ENCODE measurements at places on chromosomes 4 and X.

GRCh38 chr4:73761856-73762255, 21.5 kb downstream of the CXCL8 start:
- DNase-seq = peak; percentile 28

- DNase-seq = no peak
Measured at GRCh38 chrX:9862525-9862924, 76.3 kb downstream of the SHROOM2 start.

DNA sequence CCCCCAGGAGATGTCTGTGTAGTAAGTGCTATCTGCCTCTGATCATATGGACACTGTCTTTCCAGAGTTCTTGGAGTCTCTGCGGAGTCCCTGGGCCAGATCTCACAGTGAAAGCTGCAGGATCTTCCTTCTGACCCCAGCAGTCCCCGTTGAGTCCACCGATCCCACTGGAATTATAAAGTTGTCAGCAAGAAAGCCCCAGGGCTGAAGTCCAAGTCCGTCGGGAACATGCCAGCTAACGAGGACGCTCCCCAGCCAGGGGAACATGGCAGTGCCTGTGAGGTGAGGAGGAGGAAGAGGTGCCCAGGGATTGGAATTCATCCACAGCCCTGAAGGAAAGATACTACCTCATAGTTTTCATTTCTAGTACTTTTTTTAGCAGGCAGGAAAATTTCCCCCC, 9.3 kb downstream of the ZNF81 start:
- no peak for DNase-seq

GRCh38 chr4:163816494-163816893, 322.0 kb downstream of the TMA16 start:
- no peak for DNase-seq

GRCh38 chr4:112196461-112196860, 35.1 kb upstream of the AP1AR start:
- no peak for DNase-seq

DNA sequence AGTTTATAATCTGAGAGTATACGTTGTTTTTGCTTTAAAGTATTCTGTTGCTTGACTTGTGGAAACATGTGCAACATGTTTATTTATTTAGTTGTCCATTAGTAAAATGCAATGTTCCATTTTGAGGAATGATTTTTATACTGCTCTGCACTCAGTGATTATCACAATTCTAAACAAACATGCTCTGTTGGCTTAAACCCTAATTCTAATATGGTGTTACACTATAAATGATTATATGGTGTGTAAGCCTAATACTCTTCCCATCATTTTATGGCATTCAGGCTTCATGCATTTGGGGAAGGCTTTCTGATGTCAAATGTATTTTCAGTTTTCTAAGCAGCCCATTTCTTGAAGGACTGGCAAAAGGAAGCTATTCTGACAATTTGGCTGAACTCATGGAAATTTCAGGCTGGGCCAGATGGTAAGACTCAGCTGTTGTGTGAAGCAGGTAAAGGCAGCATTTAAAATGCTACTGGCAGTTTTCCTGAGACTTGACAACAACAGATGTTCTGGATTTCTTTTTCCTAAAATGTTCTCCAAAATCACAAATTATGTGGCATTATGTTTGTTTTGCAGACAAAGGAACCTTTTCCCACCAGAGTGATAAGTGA, 336.7 kb upstream of the GNPDA2 start:
- DNase-seq = no peak

GRCh38 chrX:133321451-133321850, 93.8 kb downstream of the GPC4 start:
- DNase-seq = no peak

DNA sequence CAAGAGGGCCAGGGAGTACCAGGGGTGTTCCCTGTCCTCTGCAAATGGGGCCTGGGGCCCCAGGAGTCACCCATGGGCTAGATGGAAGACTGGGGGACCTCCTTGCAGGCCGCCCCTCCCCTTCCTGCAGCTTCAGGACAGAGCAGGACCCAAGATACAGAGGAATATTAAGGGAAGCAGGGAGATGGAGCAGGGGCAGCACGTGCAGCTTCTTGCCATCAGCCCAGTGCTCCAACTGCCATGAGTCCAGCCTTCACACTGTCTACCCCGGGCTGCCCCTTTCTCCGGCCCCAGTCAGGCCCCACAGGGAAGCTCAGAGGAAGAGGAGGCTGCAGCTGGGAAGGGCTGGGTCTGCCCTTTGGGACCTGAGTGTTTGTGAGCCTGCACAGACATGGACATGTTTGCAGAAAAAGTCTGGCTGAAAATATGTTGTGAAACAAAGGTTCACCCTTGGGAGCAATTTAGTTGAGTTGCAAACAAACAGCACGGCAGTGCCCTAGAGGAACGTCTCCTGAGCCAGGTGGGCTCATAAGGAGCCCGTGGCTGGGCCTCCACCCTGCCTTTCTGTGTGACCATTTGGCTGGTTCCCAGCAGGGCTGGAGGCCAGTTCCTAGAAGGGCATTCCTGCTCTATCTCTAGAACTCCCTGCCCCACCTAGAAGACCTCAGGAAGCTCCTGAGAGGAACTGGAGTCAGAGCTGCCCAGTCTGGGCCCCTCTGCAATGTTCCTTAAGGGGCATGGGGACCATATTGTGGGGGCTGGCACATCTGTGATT, 8.9 kb downstream of the FATE1 start:
- DNase-seq = no peak

- DNase-seq = no peak
Measured at GRCh38 chr4:88811904-88812303, 114.3 kb upstream of the NAP1L5 start.

GRCh38 chr4:54038056-54038455, 26.3 kb downstream of the CHIC2 start:
- no peak for DNase-seq

DNA sequence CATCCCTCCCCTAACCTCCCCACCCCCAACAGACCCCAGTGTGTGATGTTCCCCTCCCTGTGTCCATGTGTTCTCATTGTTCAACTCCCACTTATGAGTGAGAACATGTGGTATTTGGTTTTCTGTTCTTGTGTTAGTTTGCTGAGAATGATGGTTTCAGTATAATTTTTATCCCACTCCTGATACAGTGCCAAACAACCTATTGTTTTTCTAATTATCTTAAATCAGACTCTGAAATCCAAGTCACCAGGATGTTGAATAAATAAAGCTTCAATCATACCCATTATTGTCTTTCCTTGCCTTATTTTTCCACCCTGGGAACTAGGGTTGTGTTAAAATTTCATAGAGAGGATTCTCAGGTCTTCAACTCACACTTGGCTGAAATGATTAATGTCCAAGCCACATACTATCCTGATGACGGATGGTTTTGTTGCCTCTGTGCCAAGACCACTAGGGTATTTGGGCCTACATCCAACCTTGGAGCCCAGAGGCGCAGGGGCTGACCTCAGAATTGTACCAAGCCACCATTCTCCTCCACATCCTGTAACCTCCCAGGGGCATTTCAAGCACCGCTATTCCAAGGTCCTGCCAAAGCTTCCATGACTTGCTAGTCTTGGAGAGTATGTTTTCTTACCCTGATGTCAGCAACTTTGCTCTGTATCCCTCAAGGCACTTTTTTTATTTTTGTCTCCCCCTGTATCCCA, 332.4 kb downstream of the ARHGAP24 start:
- DNase-seq = peak; percentile 68

- DNase-seq = no peak
Measured at GRCh38 chr4:42904986-42905385, 12.5 kb downstream of the GRXCR1 start.

DNA sequence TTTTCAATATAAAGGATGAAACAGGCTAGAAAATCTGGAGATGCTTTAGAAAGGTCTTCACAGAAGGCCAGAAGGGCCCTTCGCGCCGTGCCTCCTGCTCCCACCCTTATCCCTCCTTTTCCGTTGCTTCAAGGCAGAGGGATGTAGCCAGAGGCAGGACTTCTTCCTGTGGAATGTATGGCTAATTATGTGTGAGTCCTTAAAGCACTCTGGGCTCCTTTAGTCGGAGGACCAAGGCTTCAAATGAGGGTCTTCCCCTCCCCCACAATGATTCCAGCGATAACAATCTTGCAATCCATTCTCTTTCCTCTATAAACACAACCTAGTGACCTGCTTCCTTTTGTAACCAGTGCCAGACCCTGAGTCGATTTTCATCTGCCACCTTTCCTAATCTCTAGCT, 103.5 kb downstream of the GPC3 start:
- no peak for DNase-seq

DNA sequence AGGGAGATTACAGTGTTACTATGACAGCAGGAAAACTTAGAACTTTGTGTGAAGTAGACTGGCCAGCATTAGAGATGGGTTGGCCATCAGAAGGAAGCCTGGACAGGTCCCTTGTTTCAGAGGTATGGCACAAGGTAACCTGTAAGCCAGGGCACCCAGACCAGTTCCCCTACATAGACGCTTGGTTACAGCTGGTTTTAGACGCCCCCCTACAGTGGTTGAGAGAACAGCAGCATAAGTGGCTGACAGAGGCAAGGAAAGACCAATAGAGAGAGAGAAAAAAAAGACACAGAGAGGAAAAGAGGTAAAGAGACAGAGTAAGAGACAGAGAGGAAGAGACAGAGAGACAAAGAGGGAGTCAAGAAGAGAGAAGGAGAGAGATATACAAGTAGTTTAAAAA, 144.5 kb downstream of the GC start:
- no peak for DNase-seq

DNA sequence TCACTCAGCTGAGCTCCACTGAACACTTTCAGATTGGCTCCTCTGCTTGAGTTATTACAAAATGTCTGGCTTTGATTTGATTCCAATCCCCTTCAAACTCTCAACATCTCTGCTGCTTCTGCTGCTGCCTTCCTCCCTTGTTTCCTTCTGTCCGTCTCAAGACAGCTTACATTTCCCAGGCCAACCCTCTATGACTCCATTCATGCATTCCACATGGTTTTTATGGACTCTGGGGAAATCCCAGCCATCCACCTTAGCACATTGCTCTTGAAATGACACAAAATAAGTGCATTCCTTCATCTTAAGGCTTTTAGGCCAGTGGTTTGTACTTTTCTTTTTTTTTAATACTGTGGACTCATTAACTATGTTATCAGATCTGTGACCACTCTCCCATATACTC, 68.5 kb upstream of the TMEM164 start:
- DNase-seq = no peak

DNA sequence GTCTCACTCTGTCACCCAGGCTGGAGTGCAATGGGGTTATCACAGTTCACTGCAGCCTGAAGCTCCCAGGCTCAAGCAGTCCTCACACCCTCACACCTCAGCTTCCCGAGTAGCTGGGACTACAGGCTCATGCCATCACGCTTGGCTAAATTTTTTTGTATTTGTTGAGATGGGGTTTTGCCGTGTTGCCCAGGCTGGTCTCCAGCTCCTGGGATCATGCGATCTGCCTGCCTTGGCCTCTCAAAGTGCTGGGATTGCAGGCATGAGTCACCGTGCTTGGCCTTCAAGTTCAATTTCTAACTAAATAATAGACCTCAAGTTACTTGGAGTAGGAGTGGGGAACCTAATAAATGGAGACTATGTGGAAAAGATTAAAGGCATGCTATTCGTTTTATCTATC, 48.9 kb downstream of the MND1 start:
- no peak for DNase-seq

GRCh38 chr4:146978641-146979040, 33.0 kb upstream of the TTC29 start:
- no peak for DNase-seq

DNA sequence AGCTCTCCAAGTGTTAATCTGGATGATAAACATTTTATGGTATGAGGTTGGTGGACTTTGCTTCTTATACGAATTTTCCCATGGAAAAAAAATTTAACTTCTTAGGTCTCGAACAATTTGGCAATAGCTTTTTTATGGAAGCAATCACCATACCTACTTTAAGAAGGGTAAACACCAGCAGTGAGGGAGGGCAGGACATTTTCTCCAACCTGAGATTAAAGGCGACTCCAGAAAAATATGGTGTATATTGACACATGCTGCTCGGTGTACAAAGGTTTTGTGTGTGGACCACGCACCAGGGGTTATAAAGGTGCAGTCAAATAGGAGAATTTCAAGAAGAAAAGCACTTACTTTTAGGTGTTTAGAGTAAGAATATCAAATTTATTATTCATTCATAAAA, 34.2 kb upstream of the SULT1E1 start:
- no peak for DNase-seq

DNA sequence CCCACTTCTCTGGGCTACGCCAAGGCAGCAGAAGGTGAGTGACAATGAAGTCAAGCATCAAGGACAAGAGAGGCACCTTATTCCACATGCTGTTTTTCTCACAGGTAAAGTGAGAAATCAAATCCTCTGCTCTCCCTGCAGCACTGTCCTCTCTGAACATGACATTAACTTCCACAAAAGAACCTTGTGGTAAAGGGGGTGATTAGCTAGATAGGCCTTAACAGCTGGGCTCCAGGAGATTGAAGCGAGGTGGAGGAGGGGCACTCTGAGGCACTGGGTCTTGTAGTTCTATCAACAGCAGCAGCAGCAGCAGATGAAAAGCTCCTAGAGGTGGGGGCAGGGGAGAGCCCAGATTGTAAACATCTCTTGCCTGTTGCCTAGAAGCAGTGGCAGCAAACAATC, 96.8 kb upstream of the CXXC4 start:
- no peak for DNase-seq

GRCh38 chrX:136823175-136823574, 42.4 kb upstream of the ARHGEF6 start:
- DNase-seq = peak; percentile 29

DNA sequence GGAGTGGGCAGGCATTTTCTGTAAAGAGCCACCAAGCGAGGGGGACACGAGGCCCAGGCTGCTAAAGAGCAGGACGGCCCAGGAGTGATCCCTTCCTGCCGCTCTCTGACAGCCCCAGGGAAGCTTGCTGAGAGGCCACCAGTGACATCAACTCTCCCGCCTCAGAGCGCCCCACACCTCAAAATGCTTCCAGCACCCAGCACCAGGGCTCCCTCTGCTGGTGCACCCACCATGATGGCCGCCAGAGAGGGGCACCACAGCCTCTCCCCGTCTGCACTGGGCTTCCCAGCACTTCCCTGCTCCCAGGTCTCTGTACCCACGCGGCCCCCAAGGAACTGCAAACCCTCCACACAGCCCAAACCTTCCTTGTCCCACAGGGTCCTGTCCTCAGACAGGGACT, 40.4 kb downstream of the GAK start:
- no peak for DNase-seq

DNA sequence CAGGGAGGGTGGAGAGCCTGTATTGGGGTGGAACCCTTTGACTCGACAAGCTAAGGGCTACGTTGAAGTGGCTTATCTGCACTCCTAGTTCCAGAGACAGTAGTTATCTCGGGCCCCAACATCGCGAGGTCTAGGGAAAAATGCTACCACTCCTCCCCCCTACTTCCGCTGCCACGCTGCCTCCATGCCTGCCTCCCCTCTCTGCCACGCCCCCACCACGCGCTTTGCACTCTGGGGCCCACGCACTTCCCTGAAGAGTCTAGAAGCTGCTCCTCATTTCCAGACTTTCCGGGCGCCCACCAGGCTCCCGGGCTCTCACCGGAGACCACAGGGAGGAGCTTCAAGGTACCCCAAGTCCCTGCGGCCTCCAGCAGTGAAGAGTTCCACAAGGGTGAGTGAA, at the start of gene PASD1:
Gene PASD1, plus strand, starts transcription at position 227 of the 400 bp plus-strand sequence. CDS start 37,879 bp downstream, outside the sequence.
- DNase-seq = no peak

DNA sequence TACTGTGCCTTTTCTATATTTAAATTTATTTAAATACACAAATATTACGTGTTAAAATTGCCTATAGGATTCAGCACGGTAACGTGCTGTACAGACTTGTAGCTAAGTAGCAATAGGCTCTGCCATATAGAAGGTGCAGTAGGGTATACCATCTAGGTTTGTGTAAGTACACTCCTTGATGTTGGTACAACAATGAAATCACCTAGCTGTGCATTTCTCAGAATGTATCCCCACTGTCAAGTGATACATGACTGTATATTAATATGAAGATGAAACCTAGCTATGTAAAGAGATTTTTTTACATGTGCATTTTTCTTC, 431.2 kb downstream of the KCTD8 start:
- DNase-seq = no peak

- no peak for DNase-seq
Measured at GRCh38 chr4:150591904-150592303, 10.0 kb downstream of the MAB21L2 start.
